ENCODE measurements at places on chromosomes 11 and 22.

GRCh38 chr11:3203221-3204043 lies 15.2 kb downstream of the MRGPRG start:
- peak; percentile 38 for DNase-seq

DNA sequence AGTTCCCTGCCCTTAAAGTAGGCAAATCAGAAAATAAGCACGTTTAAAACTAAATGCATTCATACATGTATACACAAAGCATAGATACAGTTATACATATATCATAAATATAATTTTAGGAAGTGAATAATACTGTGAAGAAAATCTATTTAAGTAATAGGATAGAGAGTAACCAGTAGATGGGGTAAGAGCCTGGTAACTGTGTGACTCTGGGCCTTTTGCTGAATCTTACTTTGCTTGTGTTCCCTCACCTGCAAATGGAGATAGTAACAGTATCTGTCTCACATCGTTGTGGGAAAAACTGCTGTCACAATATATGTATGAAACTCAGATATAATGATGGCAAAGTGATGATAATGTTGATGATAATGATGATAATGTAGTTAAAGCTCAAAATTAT lies 29.9 kb downstream of the MS4A2 start:
- DNase-seq = no peak

GRCh38 chr22:17172029-17172833 lies 13.2 kb upstream of the HDHD5 start:
- no peak for DNase-seq

DNA sequence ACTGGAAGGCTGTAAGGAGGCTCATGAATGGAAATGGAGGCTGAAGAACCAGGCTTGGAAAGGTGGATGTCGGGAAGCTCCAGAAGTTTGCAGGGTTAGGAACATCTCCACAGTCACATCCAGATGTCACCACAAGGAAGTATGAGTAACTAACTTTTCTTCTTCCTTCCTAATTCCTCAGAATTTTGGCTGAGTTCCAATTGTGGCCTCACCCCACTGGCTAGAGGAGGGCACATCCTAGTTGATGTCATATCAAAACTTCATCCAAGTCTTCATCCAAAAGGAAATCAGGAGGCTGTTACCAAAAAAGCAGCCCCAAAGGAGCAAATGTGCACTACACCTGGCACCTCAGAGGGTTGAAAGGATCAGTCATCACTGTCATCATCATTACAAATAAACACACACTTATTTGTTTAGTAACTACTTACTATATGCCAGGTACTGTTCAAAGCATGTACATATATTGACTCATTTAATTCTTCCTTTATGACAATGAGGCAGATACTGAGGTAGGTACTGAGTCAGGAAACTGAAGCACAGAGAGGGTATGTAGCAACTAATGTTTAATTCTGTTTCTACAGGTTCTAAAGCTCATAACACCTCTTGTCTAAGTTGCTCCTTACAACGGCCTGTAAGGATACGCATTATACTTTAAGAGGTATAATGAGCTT lies 7.3 kb upstream of the PTPN5 start:
- no peak for DNase-seq

DNA sequence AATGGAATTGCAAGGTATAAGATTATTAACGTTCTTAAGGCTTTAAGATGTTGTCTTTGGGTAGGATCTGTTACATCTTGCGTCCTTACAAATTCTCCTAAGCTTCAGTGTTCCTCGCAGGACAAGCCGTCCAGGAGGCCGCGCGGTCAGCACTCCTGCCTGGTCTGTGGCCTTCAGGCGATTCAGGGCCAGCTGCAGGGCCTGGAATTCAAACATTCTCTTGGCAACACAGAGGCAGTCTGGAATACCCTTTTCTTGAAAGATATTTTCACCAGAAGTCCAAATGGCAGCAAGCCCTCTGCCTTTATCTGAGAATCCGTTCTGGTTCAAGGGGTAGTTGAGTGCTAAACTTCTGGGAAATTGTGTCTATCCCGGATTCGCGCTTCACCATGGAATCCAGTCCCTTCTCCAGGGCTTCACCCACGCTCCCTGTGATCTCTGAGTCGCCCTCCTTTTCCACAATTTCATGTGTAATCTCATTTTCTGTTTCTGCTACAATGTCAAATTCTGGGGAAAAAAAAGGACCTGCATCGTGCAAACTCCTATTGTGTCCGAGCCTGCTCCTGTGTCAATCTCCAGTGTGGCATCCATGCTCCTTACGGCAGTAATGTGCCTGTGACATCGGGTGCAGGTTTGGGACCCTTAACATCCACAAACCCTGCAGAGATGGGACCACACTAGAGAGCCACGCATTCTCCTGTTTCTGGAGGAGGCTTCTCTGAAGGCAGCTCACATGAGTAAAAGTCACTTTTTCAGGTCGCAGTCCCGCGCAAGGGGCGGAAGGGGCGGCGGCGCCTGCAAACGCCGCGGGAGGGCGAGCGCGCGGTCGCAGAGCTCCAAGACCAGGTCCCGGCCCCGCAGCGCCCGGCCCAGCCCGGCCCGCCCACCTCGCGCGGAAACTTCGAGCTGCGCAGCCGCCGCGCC lies 25.4 kb upstream of the SORL1 start:
- DNase-seq = peak; percentile 18

DNA sequence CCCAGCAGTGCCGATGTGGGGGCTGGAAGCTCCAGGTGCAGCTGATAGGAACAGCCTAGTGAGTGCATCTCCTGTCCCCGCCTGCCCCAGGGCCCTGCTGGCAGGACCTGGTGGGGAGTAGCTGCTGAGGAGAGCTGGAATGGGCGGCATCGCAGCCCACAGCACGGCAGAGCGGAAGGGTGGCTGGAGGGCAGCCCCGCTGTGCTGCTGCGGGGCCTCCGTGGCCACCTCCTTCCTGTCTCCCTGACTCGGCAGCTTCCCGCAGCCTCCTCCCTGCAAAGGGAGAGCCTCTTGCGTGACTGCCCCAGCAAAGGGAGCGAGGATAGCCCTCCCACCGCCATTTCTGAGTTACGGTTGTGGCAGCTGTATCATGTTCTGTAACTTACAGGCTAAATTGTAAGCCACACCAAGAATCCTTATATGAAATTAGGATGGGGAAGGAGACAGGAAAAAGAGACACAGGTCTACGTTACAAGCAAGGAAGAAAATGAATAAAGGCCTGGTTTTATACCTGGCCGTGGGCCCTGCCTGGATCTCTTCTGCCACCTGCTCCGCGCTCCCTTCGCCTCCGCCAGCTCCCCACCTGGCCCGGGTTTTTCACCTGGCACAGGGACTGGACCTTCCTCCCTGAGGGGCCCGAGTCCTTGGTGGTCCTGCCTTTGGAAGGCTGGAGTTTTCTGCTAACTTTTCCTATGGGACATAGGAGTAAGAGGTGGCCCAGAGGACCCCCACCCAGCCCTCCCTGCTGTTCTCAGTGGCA lies 10.0 kb downstream of the TPCN2 start:
- no peak for DNase-seq

DNA sequence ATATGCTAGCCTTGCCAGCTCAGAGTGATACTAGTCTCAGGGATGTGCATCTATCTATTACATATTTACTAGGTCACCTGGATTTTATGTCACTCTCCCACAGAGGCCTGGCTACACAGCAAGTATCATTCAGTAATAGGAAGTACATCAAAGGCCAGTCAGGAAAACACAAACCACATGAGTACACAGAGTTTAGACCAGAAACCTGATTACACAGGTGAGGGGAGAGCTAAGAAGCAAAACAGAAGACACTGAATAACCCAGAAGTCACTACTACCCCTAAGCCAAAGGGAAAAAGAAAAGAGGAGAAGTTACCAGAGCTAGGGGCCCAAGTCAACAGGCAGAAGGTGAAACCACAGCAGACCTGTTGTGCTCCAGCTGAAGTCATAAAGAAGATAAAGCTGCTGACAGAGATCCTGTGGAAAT lies 13.3 kb downstream of the LPXN start:
- no peak for DNase-seq

DNA sequence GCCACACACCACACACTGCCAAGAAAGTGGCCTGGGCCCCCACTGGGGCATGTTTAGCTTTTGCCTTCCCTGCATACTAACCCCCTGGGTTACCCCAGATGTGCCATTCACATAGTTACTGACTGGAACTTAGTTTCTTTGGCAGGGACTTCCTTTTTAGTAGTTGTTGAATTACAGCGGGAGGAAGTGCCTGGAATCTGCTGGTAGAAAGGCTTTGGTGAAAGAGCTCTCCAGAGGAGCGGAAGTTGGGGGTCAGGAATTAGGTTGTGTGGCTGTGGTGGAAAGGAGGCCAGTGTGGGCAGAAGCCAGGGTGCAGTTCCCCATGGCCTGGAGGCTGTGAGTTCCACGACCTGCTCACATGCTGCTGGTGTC lies 69.0 kb downstream of the MED15 start:
- no peak for DNase-seq

GRCh38 chr11:62182147-62182891 lies 7.7 kb upstream of the SCGB1D1 start:
- no peak for DNase-seq

DNA sequence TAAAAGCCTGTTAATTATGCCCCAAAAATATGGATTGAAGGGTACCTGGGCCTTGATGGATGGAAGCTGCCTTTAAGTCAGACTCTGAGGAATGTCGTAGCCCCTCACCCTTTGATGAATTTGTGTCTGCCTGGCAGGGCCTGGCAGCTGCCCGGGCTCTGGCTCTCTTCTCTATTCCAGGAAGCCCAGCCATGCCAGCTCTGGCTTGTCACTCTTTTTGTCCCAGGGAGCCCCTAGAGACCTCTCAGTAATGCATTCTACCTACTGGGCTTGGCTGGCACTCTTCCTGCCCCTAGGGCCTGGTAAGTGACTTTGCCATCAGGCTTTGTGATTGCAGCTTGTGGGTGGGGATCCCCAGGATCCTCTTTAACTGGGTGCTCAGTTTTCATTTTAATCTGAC lies 103.8 kb downstream of the GRIK4 start:
- DNase-seq = no peak

- no peak for DNase-seq
These were observed 20.4 kb upstream of the EMSY start for GRCh38 chr11:76424379-76424778.

GRCh38 chr11:134644476-134645456 lies 232.7 kb upstream of the B3GAT1 start:
- DNase-seq = no peak

- no peak for DNase-seq
These were observed 25.0 kb upstream of the EXPH5 start for GRCh38 chr11:108618529-108618928.

DNA sequence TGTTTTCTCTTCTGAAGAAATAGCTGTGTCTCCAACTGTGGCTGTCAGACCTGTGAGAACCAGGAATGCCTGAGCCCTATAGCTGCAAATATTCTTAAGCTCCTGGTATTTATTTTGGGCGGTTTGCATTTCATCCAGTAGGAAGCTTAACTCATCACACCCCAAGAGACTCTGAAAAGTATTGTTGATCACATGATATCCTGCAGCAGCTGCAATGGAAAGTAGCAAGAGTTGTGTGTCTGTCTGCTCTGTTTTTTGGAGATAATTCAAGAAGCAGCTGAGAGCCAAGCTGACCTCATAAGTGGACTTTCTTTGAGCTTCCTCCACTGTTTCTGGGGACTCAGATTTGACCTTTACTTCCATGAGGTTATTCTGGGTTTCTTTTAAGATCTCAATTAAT lies 36.4 kb upstream of the MRPL17 start:
- DNase-seq = no peak

- no peak for DNase-seq
These were observed 31.3 kb downstream of the BCR start for GRCh38 chr22:23211622-23212021.

DNA sequence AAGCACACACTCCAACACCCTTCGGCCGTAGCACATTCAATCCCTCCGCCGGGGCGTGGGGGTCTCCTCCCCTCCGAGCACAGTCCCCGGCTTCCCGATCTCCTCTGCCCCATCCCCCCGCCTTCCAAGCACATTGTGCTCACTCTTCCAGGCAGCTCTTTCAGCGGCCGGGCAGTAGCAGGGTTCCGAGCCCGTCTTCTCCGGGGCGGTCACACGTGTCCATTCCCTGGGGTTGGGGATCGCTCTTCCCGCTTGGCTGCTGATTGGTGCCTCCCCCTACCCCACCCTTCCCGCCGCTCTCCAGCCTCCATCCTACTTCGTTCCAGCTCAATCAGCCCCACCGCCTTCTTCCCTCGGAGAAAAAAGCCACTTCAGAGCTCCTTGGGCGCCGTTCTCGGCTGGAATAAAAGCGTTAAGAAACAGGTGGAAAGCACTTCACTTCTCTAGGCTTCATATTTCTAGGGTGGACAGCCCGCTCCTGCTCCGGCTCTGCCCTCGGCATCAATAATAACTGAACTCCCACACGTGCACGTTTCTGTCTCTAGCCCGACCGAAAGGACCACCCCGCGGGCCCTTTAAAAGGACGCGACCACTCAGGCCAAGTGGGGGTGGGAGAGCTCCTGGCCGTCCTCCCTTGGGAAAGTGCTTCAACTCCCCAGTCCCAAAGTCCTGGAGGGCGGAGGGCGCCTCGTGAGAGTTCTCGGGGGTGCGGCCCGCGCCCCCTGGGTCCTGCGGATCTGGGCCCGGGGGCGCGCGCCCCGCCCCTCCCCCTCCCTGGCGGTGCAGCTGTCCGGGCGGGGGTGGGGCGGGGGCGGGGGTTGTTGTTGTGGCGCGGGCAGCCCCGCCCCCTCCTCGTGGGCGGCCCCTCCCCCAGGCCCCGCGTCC lies 464 bp upstream of the CECR2 start:
- DNase-seq = peak; percentile 56

Measured in NCI-H1105 (cell line).